GM12864 (cell line): ENCODE measurements at places on chromosomes 4 and X.

- no peak for DNase-seq
Measured at GRCh38 chrX:9317176-9317575, 147.7 kb upstream of the TBL1X start.

- no peak for DNase-seq
Measured at GRCh38 chr4:113919611-113920010, 59.8 kb downstream of the ARSJ start.

GRCh38 chr4:123597586-123597985 lies 201.0 kb downstream of the SPRY1 start:
- no peak for DNase-seq

DNA sequence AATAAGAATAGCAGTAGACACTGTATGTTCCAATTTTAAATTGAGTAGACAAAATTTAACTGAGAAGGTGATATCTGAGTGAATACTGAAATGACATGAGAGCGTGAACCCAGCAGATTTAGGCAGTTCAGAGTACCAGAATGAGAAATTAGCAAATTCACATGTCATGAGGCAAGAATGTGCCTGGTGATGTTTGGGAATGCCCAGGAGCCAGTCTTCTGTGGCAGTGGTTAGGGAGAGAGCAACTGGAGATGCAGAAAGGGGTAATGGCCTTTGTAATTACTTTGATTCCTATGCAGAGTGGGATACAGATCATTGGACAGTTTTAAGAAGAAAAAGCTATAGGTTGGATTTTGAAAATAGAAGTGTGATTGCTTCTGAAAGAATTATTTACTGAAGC lies 621.9 kb downstream of the TECRL start:
- no peak for DNase-seq

- no peak for DNase-seq
Measured at GRCh38 chr4:173746424-173746823, 216.4 kb upstream of the HAND2 start.

- no peak for DNase-seq
Measured at GRCh38 chr4:153936121-153936520, 147.2 kb upstream of the SFRP2 start.

DNA sequence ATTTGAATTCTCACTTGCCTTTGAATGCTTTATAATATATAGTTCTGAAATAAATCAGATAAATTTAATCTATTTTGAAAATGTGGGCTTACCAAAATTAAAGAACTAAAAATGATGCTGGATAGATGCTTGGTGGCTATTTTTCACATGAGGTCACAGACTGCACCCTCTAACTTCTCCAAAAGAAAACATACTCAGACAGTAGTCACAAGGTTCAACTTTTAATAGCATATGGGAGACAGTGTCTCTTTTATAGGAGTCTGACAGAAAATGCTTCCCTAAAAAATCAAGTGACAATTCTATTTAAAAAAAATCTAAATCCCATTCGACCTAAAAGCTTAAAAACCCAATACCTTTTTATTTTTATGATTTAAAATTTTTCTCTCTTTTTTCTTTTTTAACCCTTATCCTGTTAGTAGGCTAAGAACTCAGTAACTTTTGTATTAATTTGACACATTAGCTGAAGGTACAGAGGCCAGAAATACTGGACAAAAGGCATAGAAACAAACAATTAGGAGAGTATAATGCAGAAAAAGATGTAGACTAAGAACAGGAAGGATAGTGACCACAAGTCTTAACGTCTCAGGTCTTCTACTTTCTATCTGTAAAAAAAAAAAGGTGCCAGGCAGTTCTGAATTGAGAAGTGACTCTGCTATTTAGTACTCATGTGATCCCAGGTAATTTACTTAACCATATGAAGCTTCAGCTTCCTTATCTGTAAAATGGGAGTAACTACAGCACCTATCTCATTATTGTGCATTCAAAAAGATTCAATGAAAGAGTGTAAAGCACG lies 7.6 kb downstream of the TIGD4 start:
- no peak for DNase-seq
